ENCODE measurements at places on chromosomes 6 and 20.

GRCh38 chr20:56431471-56431870 lies 19.4 kb downstream of the CASS4 start:
- DNase-seq = no peak

GRCh38 chr6:156150391-156150790 lies 626.8 kb upstream of the ARID1B start:
- DNase-seq = no peak

DNA sequence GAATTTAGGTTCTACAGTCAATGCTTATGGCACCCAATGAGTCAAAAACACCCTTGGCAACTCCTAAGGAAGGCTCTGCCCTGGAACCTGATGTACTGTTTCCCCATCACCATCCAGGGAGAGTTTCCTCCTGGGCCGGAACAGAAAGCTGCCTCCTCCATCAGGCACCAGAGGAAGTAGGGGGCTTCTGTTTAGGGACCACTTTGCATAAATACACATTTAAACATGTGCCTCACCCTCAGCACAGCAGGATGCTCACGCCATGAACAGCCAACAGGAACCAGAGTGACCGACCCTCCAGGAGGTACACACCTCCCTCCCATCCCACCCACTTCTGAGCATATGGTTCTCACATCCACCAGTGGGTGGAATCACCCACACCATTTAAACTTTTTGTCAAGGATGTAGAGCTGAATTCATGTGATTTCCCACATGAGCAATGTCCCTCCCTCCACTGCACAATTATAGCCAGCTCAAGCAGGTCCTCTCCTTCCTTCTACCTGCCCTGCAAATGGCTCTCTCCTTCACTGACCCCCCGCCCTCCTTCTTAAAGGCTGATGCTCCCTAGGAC lies 14.8 kb downstream of the DDRGK1 start:
- DNase-seq = no peak

- no peak for DNase-seq
Observed at GRCh38 chr20:55211481-55211880, 736.1 kb downstream of the DOK5 start.
